ENCODE measurements at places on chromosomes 3 and 15. TPM values are rescaled to one million over a fixed set of nuclear protein-coding genes. Genes with fewer than 3 reads are reported as not detected.

GRCh38 chr3:123656274-123656673 is 71.4 kb upstream of the HACD2 start:
- no peak for DNase-seq

- no peak for DNase-seq
These were observed 245.0 kb downstream of the ZMAT3 start for GRCh38 chr3:178826435-178827123.

DNA sequence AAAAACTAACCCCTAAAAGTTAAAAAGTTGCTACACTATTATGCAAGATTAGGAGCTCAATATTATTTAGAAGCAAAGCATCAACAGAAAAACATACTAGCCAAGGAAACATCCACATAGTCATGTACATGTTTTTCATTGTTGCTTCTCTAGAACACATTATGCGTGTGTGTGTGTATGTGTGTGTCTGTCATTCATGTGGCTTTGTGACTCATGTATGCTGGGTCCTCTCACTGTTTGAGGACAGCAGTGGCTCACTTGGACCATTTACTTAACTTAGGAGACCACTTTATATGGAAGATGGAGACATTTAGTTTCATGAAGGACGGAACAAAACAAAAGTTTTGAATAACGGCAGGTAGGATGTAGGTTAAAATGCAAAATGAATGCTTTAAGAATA is 219.4 kb upstream of the THBS1 start:
- DNase-seq = no peak

DNA sequence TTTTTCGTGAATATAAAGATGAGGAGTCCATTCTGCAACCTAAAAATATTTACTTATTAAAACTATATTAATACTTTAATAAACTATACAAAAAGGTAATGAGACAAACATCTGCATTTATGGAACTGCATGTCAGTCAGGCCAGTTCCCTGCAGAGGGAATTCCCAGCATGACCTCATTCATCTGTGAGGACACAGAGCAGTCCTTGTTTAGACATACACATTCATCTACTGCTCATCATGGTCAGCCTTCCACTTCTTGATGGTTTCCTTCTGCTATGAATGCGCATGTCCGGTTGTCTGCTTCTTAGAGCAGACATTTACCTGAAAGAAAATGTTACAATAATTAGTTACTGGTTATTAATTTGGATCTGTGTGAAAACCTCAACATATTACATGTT is 3.3 kb upstream of the ACTR8 start:
- no peak for DNase-seq

DNA sequence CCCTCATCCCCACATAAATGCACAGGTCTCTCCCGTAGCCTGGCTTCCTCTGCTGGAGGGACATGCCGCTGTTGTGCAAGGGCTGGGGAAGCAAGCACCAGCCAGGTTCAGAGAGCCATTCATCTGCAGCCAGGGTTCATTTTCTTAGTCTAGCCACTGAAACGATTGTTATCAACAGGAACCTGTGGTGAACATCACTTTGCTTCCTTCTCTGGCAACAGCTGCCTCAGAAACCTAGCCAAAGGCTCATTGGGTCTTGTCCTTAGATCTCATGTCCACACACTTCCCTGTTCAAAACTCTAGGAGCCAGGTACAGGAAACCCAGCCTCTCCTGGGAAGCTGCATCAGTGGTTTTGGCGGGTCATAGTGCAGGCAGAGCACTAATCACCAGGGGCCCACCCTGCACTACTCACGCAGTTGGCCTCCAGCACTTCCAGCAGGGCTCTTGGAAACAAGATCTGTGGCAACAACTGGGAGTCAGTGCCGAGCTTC is 47.0 kb downstream of the OXNAD1 start:
- DNase-seq = peak; percentile 48

DNA sequence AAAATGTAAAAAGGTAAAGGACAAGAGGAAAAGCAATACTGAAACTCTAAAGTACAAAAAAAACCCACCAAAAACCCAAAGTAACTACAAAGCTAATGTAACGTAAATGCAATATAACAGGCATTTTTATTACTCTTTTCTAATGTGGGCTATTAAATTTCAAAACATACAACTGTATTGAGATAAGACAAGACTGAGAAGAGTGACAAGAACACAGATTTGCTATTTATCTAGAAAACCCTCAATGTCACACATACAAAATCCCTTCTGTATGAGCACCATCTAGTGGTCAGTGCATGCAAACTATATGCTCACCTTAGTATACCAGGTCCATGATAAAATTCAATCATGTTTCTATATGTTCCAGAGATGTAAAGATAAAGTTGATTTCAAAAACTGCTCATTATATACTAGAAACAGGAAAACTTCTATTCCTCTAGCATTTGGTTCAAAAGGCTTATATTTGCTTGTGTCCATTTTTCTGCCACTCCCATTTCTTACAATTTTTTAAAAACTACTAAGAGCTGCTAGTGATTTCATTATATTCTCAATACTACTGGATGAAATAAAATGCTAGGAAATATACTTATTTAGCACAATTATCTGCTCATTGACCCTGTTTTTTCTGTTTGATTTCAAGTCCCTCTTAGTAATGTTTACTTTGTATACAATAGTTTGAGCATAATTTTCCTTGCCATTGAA is 111.4 kb downstream of the DLG1 start:
- DNase-seq = peak; percentile 76

GRCh38 chr3:135240426-135240825 is 445.4 kb downstream of the EPHB1 start:
- DNase-seq = no peak

- DNase-seq = no peak
These were observed 475.4 kb upstream of the CNTN3 start for GRCh38 chr3:75089841-75090240.

DNA sequence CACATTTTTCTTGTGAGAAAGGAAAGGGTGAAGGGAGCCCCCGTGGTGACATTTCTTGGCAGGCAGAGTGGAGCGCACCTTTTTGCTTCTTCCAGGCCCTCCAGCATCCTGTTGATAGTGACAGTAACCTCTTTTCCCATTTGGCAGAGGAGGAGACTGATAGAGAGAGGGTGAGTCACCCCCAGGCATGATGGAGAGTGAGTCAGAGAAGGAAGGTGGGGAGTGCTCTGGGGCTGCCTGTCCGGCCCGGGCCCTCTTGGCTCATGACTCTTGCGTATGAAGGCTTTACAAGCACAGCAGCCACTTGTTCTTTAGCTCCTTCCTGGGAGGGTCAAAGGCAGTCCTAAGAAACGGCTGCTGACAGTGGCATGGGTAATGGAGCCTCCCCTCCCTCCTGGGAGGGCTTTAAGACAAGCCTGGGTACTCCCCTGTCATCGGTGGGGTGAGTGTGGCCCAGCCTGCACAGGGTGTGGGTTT is 16.0 kb downstream of the ANKRD63 start:
- peak; percentile 98 for DNase-seq

- no peak for DNase-seq
These were observed 14.6 kb downstream of the ZNF860 start for GRCh38 chr3:31996195-31996594.

DNA sequence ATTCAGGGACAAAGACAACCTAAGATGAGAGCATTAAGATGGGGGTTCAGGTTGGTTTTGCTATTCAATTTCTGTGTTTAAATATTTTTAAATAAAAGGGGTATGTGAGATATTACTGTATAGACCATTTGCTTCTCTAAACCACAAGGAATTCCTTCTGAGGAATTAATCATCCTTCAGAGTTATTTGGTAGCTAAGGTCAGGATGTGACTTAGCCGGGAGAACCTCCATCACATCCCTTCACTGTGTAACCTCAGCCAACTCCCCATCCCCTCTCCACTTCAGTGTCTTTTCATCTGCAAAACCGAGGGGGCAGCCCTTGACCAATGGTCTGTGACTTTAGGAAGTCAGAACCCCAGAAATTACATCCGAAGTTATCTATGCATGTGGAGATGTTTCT is 48.7 kb upstream of the SKOR1 start:
- no peak for DNase-seq

GRCh38 chr3:117054556-117054955 is 345.0 kb downstream of the TUSC7 start:
- no peak for DNase-seq

GRCh38 chr3:17232442-17232841 is 347.7 kb downstream of the PLCL2 start:
- no peak for DNase-seq

DNA sequence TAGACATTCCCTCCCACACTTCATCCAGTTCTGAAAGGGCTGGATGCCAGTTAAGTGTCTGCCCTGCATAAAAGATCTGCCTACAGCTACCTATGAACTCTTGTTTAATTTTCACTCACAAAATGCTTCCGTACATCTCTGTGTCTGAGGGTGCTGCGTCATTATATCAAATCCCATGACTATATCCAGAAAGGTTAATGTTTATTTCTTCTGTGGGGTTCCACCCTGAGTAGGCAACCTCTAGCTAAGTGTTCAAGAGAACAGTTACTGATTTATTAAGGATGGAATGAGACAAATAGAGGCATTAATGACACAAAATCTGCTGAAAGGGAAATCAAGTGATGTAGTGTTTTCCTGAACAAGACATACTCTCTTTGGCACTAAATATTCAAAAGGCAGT is 220.2 kb downstream of the MTHFS start:
- no peak for DNase-seq

DNA sequence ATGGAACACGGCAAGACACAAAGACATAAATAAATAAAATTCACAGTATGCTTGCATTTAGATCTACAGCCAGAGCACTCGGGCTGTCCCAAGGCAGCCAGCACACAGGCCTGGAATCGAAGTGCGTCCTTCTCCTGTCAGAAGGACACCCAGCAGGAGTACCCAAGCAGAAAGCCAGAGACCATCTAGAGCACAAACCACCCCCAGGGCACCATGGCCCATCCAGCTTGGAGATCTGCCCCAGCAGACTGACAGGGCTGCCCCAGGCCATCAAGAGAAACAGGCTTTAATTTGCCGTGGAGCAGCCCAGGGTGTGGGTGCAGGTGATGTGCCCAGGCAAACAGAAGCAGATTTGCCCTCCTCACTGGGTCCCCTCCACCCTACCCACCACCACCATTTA is 7.8 kb upstream of the SPATA12 start:
- DNase-seq = no peak

DNA sequence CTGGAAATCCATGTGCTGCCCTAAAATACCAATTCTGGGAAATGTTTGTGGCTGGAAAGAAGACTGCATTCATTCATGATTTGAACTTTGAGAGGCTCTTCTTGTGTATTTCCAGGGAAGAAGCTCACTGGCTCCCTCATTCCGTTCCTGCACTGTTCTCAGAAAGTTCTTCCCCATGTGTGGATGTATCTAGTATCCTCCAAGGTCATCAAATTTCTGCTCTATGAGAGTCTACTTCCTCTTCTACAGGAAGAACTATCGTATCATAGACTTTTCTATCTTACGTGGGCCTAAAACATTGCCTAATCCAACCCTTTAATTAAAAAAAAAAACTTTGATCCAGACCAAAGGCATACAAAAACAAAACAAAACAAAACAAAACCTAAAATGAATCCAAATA is 2.9 kb downstream of the CCR3 start:
- no peak for DNase-seq

- peak; percentile 89 for DNase-seq
These were observed 38.6 kb downstream of the CLEC3B start for GRCh38 chr3:45064512-45065372.

DNA sequence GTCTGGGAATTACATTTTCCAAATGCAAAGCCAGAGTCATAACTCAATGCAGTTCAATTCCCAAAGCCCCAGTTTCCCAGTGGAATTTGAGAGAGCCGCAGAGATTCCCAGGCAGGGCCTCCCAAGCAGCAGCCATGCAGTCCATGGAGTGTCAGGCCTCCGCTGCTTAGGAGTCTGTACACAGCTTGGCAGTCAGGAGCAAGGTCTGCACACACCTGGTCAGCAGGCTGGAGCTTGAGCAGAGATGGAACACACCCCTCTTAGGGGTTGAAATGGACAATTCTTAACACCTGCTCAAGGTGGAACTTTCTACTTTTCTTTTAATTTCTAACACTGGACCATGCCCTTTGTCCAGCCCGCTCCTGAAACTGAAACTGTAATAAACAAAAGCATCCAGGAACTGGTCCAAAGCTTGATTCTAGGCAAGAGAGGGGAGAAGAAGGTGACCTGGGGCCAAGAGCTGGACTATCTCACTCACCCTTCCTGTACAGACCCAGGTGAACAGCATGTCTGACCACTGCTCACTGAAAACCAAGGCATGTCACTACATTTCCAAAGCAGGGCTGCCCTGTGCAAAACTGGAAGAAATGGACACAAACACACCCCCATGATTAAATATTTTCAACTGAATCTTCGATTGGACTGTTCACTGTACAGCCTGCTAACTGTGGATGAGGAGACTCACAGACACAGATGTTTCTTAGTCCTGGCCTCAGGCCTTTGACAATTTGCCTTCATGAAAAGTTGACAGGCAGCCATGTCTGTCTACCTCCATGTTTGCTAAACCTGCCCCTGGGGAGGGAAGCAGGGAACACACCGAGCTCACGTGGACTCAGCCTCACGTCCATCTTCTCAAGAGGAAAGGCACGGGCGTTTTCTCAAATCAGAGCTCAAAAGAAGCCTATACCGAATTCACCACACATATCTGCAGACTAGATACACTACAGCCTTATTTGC is 48.6 kb upstream of the DUSP7 start:
- DNase-seq = no peak

- DNase-seq = no peak
These were observed 42.8 kb upstream of the FEZF2 start for GRCh38 chr3:62416144-62416543.

DNA sequence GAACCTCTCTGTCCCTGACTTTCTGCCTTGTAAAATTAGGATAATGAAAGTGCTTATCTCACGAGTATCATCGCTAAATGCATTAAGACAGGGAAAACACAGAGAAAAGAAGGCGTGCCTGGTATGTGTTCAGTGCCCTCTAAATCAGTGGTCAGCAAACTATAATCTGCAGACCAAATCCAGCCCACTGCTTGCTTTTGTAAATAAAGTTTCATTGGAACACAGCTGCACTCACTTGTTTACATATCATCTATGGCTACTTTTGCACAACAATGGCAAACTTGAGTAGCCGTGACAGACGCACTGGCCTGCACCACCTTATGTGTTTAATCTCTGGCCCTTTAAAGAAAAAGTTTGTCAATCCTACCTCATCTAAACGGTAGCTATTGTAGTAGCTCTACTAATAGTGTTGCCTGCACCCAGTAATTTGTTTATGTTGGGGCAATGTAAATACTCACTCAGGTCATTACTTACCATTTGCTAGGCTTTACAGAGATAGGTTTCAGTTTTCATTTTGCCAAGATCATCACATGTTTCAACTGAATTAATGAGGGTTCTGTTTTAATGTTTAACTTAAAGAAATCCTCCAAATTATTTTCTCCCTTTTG is 229.4 kb downstream of the FEZF2 start:
- DNase-seq = peak; percentile 52

- DNase-seq = peak; percentile 65
These were observed 142.9 kb upstream of the NR2F2 start for GRCh38 chr15:96187341-96188305.

GRCh38 chr15:38610748-38611147 is 46.1 kb upstream of the RASGRP1 start:
- no peak for DNase-seq

Gene GOLGA6D
- not detected for total RNA-seq

Gene CP
- not detected for total RNA-seq

Gene SNTN
- total RNA-seq = not detected

Gene SHISA5
- total RNA-seq = 121 TPM

Gene ADGRG7
- not detected for total RNA-seq

Gene ARGFX
- not detected for total RNA-seq

Gene THOC7
- total RNA-seq = 46.1 TPM

Gene BCL2A1
- total RNA-seq = not detected

Gene TGM4
- total RNA-seq = not detected

Gene GABRR3
- not detected for total RNA-seq
